ENCODE measurements at places on chromosomes 11 and 22.

- DNase-seq = no peak
Measured at GRCh38 chr11:34068111-34068510, 16.6 kb downstream of the CAPRIN1 start.

DNA sequence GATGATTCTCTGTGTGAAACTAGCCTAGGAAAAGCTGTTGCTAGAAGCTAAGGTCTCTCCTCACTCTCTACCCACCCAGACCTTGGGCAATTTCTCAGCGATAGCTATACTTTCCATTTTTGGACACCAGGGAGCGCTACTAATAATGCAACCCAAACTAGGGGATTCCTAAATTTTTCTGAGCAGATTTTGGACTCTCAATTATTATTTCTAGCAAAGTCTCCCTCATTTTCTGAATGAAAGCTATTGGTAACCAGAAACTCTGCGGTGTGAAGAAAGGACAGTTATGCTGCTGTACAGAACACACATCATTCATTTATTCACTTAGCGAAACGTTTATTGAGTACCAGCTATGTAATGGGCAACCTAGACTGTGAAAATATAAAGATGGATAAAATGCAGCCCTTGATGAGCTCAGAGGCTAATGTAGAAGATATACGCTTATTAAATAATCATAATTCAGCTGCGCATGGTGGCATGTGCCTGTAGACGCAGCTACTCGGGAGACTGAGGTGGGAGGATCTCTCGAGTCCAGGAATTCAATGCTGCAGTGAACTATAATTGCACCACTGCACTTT is 6.1 kb upstream of the STIM1 start:
- no peak for DNase-seq

- DNase-seq = no peak
Measured at GRCh38 chr11:67415501-67416304, at the start of gene CARNS1. Gene CARNS1 (plus strand): TSS chr11:67415678. CDS start chr11:67416200, 522 bp downstream.

DNA sequence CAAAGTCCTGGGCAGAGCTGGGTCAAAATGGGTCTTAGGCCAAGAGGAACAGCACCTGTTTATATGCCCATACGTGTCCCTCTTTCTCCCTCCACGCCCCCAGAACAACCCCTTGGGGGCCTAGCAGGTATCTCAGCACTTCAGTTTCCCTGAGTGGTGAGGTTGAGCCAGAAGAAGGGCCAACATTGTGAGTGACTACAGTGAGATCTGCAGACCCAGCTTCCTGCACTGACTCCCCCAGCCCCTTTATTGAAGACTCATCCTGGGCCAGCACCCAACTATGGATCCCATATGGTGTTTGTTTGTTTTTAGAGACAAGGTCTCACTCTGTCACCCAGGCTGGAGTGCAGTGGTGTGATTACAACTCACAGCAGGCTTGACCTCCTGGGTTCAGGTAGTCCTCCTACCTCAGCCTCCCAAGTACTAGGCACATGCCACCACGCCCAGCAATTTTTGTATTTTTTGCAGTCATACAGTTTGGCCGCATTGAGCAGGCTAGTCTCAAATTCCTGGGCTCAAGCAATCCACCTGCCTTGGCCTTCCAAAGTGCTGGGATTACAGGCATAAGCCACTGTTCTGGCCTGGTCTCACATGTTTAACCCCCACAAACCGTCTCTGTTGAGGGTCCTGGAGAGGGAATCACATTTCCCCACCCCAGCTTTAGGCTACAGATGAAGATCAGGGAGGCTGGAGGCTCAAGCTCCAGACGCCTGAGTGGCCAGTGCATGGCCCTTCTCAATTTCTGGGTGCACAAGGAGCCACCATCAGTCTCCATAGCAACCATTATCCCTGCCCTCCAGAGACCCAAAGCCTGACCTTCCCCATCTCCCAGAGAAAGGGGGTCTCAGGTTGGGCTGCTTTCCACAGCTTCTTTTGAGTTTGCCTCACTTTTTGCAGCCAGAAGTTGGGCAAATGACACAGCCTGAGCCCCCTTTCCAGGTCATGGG is 1.7 kb upstream of the LARGE2 start:
- DNase-seq = no peak

DNA sequence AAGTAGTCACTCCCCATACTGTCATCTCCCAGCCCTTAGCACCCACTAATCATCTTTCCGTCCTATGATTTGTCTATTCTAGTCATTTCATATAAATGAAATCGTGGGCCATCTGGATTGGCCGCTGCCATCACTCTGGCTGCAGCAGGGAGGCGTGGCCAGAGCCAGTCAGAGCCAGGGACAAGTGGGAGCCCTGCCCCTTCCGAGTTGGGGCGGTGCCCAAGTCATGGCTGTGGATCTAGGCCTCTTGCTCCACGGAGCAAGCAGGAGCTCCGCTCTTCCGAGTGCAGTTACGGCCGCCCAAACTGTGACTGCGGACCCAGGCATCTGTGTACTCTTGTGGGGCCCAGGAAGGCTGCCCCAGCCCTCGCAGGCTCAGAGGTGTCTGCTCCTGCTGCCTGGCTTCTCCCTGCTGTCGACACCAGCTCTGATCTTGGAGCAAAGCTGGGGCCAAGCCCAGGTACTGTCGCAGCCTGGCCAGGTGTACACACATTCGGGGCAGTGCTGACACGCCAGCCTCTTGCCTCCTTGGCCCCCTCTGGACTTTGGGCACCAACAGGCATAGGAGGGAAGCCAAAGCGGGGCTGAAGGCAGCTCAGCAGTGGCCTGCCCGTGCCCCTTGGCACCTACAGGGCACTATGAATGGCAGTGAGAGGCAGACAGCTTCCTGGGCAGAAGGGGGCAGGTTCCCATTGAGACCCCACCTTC is 8.4 kb downstream of the MRPL48 start:
- no peak for DNase-seq

DNA sequence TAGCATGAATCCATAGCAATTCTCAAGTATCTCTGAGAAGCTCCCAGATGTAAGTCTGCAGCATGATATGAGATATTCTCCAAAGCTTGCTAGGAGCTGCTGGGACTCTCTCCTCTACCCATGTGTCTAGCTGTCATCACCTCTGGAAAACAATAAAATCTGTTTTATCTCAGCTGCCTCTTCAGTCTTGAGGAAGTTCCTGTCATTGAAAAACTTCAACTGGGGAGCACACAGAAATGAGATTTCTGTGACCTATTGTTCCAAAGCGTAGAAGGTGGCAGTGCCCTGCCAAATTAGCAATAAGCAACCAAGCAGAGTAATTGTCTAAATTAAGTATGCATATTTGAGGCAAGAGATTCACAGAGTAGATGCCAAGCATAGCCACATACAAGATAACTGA is 1380.6 kb upstream of the RAG2 start:
- DNase-seq = no peak

DNA sequence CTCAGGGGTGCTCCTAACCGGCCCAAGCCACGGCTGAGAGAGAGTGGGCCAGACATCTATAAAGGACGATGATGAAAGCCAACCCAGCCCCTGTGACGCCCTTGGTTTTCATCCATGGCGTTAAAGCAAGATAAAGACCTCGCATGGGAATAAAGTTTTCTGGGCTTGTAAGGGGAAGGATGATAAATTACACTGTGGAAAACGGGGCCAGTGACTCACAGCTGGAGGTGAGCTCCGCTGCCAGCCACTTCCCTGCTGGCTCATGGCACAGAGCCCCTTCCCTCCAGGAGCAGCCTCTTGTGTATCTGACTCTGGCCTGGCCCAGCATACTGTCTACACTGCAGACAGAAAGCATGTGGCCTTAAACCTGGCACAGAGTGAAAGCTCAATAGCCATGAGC is 503.2 kb upstream of the B3GAT1 start:
- DNase-seq = no peak

DNA sequence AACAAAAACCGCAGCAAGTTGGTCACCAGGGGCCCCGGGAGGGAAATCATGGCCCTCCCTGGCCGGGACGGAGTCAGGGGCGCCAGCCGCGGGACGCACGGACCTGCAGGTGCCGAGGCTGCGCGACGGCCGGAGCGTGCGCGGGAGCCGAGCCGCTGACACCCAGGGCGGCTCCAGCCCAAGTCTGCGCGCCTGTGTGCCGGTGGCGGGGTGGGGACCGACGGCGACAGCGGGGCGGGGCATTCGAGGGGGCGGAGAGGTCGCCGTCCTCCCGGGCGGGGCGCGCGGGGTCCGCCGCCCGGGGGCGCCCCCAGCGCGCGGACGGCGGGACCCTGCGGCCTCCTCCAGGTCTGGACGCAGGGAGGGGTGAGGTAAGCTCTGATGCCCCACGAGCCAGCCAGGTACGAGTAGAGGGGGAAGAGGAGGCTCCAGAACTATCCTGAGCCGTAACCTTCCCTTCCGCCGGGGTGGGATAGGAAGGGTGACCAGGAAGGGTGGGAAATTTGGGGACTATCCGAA is at the start of gene ESAM:
Gene ESAM, minus strand, starts transcription at position 186 of the 519 bp plus-strand sequence. Its CDS starts 136 bp downstream, at position 50.
- DNase-seq = peak; percentile 80

DNA sequence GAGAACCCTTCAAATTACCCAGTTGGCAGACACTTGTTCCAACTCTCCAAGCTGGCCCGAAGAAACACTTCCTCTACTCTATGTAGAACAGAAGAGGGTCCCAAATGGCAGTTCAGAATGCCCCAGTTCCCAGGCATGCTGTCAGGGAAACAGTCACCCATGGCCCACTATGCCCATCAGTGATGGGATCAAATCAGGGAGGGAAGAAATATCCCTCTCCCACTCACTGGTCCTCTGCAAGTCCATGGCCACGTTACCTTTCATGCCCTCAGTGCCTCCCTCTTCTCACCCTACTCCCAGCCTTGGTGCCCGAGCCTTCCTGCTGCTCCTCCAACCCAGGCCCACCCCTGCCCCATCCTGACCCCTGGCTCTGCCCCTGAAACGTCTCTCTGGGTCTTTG is 16.6 kb downstream of the APOL3 start:
- DNase-seq = no peak

GRCh38 chr11:117502015-117502778 is 174.5 kb downstream of the CEP164 start:
- DNase-seq = no peak

DNA sequence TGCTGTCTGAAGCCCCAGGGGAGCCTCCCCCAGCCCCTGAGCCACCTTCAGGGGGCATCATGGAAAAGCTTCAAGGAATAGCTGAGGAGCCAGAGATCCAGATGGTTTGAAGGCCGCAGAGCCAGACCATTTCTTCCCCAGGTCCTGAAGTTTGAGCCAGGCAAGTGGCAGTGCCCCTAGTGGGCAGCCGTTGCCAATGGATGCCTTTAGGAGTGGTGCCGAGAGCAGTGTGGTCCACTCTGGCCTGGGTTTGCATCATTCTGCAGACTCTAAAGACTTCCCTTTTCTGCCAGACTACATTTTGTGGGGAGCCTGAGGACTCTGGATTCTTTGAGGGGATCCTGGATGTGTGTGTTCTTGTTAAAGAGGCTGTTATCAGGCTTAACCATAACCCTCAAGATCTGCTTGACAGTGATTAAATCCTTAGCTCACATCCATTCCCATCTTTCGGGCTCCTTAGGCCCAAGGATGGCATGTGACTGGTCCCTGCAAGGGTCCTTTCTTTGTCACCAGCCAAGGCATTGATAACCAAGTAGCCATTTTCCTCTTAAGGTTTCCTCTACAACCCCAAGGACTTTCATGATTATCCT is 13.1 kb downstream of the HINFP start:
- no peak for DNase-seq

GRCh38 chr22:41242396-41243117 is 1.8 kb upstream of the CHADL start:
- DNase-seq = no peak

GRCh38 chr22:41445129-41446056 is 1.2 kb downstream of the TOB2 start:
- DNase-seq = no peak

GRCh38 chr11:43936076-43936475 is 6.4 kb upstream of the C11orf96 start:
- DNase-seq = no peak

All from GM18507 (cell line).